ENCODE measurements at places on chromosomes 7 and 10.
A peak's percentile ranks its signal among the peaks of the same experiment; 100 is the strongest.

- DNase-seq = peak; percentile 68
Observed at GRCh38 chr7:128791121-128791971, at the start of gene CCDC136. CCDC136 (plus strand) TSS chr7:128791968; CDS start chr7:128792412, 444 bp downstream.

DNA sequence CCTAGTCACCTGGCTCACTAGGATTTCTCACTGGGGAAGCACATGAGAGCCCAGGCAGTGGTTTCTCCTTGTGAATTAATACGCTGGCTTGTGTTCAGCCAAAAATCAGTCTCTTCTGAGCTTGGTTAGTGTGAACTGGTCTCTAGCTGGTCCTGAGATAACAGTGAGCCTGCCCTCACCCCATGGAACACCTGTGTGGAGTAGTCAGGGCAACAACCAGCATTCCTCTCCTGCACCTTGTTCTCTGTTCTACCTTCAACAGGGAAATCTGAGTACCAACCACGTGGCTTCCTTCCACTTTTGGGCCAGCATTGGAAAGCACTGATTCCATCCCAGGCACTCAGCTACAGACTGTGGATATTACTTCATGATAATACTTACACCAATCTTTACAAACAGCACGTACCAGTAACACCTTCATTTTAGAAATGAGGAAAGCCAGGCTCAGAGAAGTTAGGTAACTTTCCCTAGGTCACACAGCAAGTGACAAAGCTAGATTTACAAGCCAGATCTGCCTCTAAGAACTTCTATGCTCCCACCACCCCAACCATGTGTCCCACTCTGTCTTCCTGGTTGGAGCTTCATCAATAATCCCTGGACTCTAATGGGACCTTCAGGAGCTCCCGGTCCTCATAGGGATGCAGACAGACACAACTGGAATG, 106.6 kb downstream of the GRID1 start:
- no peak for DNase-seq

- no peak for DNase-seq
Observed at GRCh38 chr7:149287622-149288021, 25.6 kb downstream of the ZNF783 start.

GRCh38 chr7:22561895-22562593, 62.1 kb upstream of the STEAP1B start:
- peak; percentile 71 for DNase-seq

DNA sequence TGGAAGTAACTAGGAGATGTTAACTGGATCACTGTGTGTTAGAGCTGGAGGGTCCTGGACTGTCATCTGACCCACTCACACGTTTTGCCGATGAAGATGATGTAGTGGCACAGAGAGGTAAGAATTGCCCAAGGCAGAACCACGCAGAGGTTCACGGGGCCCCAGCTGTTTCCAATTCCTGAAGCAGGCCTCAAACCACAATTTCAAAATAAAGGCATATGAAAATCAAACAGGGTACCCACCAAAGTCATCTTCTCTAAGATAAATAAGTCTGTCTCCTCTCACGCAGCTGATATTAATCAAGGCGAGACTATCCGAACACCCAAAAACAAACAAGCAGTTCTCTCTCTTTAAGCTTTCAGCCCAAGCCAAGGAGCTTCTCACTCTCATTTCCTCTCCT, 113.3 kb upstream of the JCAD start:
- no peak for DNase-seq

DNA sequence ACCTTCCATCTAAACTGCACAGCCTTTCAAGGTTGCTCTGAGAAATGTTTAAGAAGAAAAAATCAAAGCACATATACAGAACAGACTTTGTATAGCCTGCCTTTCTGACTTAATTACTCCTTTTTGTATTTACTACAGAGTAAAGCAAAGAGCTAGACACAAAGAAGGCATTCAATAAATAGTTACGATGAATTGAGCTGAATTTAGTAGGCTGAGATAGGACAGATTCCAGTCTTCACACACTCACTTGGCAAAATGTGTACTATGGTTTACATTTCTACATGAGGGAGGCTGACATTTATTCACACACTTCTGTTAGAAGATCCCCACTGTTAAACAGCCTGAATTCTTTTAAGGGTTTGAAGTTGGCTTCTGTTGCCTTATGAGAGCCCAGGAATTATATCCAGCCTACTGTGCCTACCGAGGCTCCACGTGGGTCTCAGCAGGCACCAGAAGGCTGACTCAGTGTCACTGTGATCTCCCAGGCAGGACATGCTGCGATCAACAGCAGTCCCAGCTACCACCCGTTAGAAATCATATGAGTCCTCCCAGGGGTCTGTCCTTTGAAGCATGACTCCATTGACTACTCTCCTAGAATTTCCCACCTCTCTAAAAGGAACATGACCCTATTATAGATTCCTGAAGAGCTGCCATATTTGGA, 24.5 kb upstream of the SLC25A13 start:
- no peak for DNase-seq

- peak; percentile 64 for DNase-seq
Observed at GRCh38 chr7:125445836-125446235, 516.2 kb upstream of the POT1 start.

GRCh38 chr7:117623606-117624005, 143.8 kb downstream of the CFTR start:
- no peak for DNase-seq

GRCh38 chr7:127409629-127410028, 17.1 kb upstream of the ZNF800 start:
- DNase-seq = peak; percentile 31

GRCh38 chr10:97574374-97575126, 2.0 kb downstream of the ANKRD2 start:
- peak; percentile 95 for DNase-seq

DNA sequence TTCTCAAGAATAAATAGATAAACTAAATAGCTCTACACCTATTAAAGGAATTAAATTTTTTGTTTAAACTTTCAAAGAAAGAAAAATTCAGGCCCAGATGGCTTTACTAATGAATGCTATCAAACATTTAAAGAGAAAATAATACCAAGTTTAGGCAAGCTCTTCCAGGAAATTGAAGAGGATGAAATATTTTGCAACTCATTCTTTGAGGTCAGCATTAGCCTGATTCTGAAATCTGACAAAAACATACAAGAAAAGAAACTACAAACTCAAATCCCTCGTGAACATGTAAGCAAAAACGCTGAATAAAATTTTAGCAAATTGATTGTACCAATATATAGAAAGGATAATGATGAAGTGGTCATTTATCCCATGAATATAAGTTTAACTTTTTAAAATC, 93.4 kb downstream of the RTKN2 start:
- no peak for DNase-seq

GRCh38 chr10:123563994-123564393, 102.2 kb upstream of the GPR26 start:
- peak; percentile 31 for DNase-seq

- DNase-seq = no peak
Observed at GRCh38 chr7:86320889-86321288, 322.8 kb upstream of the GRM3 start.
